ENCODE measurements at places on chromosomes 7 and 10.
A peak's percentile ranks its signal among the peaks of the same experiment; 100 is the strongest.

DNA sequence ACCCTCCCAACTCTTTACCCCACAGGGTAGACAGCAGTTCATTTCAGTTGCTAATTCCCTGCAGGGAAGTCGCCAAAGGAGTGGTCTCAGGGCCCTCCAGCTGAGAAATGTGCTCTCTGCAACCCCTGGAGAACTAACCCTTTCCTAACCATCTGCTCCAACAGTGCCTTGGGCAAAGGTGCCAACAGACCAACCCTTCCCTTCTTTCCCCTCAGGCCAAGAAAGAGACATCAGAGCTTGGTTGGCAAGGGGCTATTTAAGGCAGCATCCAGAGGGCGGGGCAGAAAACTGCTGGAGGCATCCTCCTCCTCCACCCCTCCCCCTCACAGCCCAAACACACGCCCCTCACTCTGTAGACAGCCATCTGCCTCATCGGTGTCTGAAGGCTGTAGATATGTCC lies 1.7 kb downstream of the SORBS1 start:
- no peak for DNase-seq

GRCh38 chr10:69629897-69630650 lies at the start of gene FAM241B:
FAM241B (plus strand) TSS chr10:69630247; CDS start chr10:69631744, 1,497 bp downstream.
- DNase-seq = peak; percentile 77

GRCh38 chr10:22649390-22649841 lies 65.0 kb downstream of the PIP4K2A start:
- peak; percentile 53 for DNase-seq

GRCh38 chr7:6384327-6384726 lies 63.4 kb downstream of the DAGLB start:
- no peak for DNase-seq

GRCh38 chr7:51601461-51601860 lies 284.9 kb upstream of the COBL start:
- DNase-seq = no peak

- DNase-seq = peak; percentile 55
These were observed 40.9 kb upstream of the ZNF32 start for GRCh38 chr10:43689618-43689954.

DNA sequence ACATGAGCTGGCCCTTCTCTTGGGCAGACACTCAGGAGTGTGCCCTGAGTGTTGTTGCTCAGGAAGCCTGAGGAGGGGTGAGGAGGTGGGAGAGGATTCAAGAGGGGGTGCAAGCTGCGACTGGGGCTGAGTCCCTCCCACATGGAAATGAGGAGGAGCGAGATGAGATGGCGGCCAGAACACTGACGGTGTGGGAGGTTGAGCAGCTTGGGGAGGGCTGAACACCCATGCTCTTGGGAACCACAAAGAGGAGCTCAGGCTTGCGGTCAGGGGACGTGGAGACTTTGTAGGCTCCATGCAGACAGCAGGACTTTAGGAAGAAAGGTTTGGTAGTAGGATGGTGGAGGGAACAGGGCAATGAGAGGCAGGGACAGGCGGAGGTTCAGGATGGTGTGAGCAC lies 163.2 kb upstream of the SHH start:
- DNase-seq = no peak

- no peak for DNase-seq
These were observed 43.9 kb downstream of the GRK5 start for GRCh38 chr10:119251315-119251708.

DNA sequence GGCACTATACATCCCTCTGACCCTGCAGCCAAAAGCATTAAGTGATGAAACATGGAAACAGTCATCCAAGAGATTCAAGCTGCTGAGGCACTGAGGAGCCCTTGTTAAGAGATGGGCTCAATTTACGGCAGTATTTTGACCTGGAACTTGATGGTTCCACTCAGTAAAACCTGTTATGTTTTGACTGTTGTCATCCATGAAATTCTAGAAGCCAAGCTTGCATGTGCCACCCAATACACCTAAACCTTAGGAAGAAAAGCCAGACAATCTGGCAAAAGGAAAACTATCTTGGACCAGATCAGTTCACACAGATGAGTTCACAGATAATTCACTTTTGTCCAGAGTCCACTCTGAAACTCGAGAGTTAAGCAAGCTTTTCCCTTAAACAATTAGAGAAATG lies 53.2 kb downstream of the ICA1 start:
- DNase-seq = no peak

GRCh38 chr10:129279446-129280154 lies 187.4 kb upstream of the MGMT start:
- no peak for DNase-seq

DNA sequence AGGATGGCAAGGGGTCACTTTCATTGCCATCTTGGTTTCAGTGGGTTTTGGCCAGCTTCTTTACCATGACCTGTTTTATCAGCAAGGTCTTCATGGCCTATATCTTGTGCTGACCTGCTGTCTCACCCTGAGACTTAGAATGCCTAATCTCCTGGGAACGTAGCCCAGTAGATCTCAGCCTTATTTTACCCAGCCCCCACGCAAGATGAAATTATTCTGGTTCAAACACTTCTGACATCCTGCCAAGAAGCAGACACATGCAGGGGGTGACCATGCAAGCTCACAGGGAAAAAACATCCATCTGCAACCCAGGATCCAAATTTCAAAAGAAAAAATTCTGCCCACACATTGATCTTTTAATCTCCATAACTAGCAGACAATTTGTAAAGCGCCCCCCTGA lies 88.4 kb upstream of the EEPD1 start:
- DNase-seq = no peak

GRCh38 chr7:20911081-20911480 lies 124.4 kb upstream of the SP8 start:
- DNase-seq = no peak

DNA sequence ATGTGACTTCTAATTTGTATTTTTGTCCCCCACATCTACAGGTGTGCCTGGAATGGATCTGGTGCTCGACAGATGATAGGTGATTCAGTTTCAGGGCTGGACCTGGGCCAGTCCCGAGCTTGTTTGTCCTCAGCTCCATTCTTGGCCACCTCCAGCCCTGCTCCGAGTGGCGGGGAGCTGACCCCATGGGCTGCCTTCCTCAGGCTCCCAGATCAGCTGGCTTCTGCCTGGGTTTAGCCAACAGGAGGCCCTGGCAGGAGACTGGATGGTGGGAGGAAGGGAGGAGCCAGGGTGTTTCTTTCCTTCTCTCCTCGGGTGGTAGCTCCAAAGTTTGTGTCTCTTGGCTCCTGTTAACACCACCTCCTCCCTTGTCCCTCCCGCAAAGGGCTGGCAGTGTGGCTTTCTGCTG lies 75.2 kb downstream of the CDH23 start:
- DNase-seq = no peak

GRCh38 chr7:21407796-21408480 lies 19.9 kb upstream of the SP4 start:
- no peak for DNase-seq

DNA sequence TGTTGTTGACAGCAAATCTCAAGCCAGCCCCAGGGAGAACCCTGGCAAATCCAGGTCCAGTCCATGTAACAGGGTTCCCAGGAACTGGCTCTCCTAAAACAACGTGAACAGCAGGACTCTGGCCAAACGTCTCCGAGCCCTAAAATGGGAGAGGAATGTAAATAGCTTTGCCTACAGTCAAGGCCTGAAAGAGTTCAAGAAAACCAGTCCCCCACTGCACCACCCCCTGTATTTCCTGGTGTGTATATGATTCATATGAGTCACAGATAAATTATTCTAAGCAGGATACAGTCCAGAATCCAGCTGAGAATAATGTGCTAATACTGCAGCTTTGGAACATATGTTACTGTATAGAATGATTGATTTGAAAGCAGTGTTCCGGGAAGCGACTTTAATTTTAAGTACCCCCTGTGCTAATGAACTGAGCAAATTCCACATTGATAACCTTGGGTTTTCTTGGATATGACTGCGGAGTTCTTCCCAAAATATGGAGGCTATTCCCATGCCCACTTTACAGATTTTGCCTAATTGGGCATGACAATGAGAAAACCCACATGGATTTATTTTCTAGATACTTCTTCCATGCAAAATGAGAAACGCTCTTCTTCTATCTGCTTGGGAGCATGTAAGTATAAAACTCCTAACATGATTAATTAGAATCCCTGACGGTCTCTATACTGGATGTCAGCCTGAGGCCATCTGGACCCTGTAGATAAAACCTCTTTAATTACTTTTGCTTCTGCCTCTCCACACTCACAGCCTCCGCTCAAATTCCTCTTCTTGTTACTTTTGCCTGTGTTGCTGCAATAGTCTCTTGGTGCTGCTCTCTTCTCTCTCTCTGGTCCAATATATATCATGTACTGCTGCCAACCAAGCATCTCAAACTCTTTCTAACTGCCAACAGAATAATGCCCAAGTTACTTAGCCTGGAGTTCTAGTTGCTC lies 50.2 kb downstream of the LAMB4 start:
- DNase-seq = no peak

DNA sequence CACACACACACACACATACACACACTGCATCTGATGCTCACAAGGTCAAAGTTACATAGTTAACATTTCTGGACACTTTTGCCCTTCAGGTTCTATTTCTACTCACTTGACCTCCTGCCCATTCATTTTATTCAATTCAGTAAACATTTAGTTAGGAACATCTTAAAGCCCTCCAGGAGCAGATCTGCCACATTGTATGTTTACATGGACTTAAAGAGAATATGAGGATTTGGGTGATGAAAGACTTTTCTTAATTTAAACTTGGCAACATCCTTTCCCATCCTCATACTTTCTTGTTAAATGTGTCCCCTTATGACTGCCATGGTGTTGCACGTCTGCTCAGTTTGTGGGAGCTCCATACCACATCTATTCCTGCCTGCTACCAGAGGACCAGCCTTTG lies 322.8 kb upstream of the BMPER start:
- DNase-seq = no peak

GRCh38 chr10:88879534-88880281 lies at the start of gene STAMBPL1:
STAMBPL1 (plus strand) TSS chr10:88880245; CDS start chr10:88901709, 21,464 bp downstream.
- peak; percentile 79 for DNase-seq

- DNase-seq = no peak
These were observed 33.8 kb upstream of the HABP2 start for GRCh38 chr10:113518816-113519591.

DNA sequence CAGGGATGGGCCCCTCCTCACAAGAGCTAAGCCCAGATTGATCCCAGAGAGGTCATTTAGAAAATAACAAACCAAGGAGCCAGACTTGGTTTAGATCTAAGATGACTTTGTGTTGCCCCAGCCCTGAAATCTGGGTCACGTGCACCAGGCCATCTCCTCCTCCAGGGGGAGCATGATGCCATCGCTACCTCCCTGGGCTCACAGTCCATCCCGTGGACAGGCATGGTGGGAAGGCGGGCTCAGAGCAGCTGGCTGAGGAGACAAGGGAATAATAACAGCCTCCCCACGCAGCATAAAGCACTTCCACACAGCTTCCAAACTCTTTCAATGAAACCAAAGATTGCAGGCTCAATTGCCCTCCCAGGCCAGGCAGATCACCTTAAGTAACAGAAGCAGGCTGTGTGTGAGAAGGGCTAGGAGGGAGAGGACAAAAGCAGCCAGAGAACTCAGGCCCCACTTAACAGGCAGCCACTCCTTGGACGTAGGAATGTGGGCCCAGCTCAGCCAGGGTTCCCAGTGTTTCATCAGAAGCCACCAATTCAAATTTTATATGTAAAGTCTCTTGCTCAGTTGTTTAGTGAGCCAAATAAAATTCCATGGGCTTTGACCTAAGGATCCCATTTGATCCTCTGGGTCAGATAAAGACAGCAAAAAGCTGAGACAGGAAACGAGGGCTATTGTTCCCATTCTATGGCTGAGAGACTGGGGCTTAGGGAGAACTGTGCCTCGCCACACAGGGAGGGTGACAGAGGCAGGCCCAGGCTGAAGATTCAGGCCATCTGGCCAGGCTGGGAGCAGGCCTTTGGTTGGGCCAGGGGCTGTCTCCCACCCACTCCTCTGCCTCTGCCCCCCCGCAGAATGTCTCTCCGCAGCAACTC lies 100.2 kb downstream of the COL13A1 start:
- DNase-seq = peak; percentile 23

DNA sequence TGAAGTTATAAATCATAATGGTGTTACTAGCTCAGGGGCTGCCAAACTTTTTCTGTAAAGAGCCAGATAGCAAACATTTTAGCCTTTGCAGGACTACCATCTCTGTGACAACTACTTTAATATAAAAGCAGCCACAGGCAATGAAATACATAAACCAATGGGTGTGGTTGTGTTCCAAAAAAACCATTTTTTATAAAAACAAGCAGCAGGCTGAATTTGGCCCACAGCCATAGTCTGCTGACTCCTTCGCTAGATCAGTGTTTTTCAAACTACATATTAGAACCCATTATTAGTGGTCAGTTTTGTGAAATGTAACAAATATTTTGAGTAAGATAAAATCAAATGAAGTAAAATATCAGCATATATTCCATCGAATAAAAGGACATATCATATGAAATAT lies 13.6 kb downstream of the GNG11 start:
- no peak for DNase-seq

GRCh38 chr10:52082307-52082706 lies 231.8 kb upstream of the DKK1 start:
- no peak for DNase-seq

DNA sequence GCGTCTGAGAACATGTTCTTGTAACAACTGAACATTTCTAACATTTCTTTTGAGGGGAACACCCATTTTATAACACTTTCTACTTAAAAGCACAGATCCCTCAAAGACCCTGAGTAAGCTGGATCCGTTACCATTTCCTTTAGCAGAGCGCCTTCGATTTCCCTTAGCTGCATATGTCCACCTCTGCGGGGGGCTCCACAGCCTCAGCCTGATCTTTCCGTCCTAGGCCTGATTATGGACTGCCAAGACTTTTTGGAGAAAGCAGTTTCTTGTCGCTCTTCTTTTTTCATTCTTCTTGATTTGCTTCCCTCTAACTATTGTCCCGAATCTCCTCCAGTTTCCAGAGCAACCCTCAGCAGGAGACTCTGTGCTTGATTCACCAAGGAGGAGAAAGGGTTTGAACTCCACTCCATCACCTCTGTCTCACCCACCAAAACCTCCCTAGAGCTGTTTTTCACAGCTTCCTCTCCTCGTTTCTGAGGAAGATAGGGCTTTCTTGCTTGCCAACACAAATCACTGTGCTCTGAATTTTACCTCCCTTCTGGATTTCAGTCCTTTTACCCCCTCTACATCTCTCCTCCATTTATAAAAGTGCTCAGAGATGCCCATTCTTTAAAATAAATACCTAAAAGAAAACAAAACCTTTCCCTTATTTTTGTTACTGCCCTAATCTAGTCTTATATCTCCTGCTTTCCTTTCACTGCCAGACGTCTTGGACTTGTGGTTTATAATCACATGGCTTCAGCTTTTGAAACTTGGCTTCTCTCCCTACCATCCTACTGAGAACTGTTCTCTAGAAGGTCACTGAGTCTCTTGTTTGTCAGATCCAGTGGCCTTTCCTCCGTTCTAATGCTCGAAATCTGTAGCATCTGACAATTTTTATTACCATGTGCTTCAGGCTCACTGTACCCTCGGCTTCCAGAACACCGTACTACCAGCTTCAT lies 30.5 kb upstream of the ZRANB1 start:
- DNase-seq = no peak

GRCh38 chr10:102678842-102679289 lies 34.6 kb downstream of the TRIM8 start:
- peak; percentile 44 for DNase-seq

- no peak for DNase-seq
These were observed 1.5 kb upstream of the SEMA3A start for GRCh38 chr7:84196084-84196503.

- no peak for DNase-seq
These were observed 657.3 kb upstream of the COBL start for GRCh38 chr7:51973939-51974338.
